Cardiac septum (tissue), 1 donor: ENCODE measurements at places on chromosomes 12 and 14. TPM values are rescaled to one million over a fixed set of nuclear protein-coding genes. Genes with fewer than 3 reads are reported as not detected.
A peak's percentile ranks its signal among the peaks of the same experiment; 100 is the strongest.

WNT5B gene
- total RNA-seq, result 0.43 TPM

VRTN gene
- not detected for total RNA-seq

GZMH gene
- 0.48 TPM for total RNA-seq

KLRG1 gene
- 3.1 TPM for total RNA-seq

SHMT2 gene
- total RNA-seq, result 38.8 TPM

GRIP1 gene
- total RNA-seq, result 0.81 TPM

GRCh38 chr12:11849757-11850504 lies 200.5 kb downstream of the ETV6 start:
- DNase-seq, result no peak

GRCh38 chr14:68414121-68414520 lies 378.7 kb downstream of the ZFP36L1 start:
- no peak for DNase-seq

DNA sequence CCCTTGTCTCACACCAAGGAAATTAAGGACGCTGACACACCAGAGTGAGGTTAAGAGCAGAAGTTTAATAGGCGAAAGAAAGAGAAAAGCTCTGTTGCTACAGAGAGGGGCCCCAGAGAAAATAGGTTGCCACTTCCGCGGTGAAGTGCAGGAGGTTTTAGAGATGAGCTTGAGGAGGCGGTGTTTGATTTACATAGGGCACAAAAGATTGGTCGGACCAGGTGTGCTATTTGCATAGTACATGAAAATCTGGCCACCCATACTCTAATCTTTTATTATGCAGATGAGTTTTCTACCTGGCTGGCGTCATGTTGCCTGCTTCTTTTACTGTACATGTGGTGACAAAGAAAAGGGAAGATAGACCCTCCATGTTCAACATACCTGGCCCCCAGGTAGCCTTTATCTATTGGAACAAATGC lies 23.3 kb upstream of the MYF6 start:
- DNase-seq, result no peak

- no peak for DNase-seq
Measured at GRCh38 chr14:44995196-44995595, 33.2 kb downstream of the TOGARAM1 start.

DNA sequence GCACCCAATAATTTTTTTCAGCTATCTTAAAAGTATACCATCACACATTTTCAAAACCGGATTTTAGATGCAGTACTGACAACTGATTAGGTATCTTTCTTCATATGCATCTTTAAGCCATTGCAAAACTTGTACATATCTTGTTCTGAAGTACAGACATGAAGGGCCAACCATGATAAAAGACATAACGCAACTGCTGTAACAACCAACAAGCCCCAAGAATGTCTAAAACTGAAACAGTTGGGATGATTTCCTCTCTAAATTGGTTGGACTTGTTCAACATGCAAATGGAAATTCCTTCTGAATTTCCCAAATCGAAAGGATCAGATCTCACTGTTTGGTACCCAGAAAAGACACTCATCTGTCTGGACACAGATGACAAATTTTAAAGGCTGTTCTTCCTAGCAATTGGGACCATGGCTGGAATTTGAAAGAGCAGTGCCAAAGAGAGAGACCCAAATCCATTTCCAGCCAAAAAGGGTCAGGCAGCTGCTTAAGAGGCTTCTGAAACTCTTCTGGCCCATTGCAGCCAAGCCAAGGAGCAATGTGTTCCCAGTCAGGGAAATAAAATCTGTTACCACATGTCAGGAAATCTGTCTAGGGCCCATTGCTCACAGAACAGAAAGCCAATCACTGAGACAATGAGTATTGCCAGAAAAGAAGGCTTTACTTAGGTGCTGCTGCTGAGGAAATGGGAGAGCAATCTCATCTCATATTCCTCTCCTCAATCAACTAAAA lies 1122.4 kb upstream of the USP15 start:
- DNase-seq, result no peak

- no peak for DNase-seq
Measured at GRCh38 chr12:60704171-60704914, 1108.5 kb downstream of the SLC16A7 start.

DNA sequence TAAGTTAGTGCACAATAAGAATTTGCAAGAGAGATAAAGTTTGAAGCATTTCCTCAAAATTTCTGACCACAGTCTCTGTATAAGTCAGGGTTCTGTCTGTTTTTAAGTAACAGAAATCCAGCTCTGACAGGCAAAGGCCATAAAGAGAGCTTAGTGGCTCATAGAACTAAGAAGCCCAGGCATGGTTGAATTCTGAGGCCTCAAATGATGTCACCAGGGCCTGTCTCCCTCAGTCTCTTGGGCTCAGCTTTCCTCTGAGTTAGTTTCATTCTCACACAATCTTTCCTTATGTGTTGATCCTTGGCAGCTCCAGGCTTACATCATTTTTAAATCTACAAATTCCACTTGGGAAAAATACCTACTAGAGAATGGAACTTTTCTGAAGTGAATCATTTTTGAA lies 173.4 kb upstream of the ATP2B1 start:
- DNase-seq, result no peak

GRCh38 chr14:86050757-86051156 lies 520.8 kb downstream of the FLRT2 start:
- DNase-seq, result no peak

- peak; percentile 81 for DNase-seq
Measured at GRCh38 chr12:57621497-57622292, 10.5 kb downstream of the ARHGEF25 start.

DNA sequence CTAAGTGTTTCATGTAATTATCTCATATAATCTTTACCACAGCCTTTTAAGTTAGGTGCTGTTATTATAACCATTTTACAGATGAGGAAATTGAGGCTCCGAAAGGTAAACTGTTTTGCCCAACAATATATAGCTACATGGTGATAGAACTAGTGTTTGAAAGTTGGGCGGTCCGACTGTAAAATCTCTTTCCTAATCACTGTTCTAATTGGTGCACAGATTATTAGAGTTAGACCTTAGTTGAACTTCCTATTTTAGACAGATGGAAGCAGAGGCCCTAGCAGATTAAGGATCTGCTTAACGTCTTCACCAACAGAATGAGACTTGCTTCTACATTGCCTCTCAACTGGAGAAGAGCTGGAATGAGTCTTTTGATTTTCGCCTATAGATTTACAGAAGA lies 30.0 kb upstream of the DUSP6 start:
- no peak for DNase-seq

DNA sequence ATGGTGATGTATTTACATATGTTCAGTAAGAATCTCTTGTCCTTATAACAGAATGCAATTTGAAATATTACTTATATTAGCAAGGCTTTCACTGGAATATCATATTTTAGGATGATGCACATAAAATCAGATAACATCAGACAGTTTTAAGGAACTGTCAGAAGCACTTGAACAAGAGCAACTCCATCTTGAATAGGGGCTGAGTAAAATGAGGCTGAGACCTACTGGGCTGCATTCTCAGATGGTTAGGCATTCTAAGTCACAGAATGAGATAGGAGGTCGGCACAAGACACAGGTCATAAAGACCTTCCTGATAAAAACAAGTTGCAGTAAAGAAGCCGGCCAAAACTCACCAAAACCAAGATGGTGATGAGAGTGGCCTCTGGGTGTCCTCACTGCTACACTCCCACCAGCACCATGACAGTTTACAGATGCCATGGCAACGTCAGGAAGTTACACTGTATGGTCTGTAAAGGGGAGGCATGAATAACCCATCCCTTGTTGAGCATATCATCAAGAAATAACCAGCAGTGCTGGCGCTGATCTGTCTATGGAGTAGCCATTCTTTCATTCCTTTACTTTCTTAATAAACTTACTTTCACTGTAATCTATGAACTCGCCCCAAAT lies 27.6 kb upstream of the ETV6 start:
- DNase-seq, result no peak

DNA sequence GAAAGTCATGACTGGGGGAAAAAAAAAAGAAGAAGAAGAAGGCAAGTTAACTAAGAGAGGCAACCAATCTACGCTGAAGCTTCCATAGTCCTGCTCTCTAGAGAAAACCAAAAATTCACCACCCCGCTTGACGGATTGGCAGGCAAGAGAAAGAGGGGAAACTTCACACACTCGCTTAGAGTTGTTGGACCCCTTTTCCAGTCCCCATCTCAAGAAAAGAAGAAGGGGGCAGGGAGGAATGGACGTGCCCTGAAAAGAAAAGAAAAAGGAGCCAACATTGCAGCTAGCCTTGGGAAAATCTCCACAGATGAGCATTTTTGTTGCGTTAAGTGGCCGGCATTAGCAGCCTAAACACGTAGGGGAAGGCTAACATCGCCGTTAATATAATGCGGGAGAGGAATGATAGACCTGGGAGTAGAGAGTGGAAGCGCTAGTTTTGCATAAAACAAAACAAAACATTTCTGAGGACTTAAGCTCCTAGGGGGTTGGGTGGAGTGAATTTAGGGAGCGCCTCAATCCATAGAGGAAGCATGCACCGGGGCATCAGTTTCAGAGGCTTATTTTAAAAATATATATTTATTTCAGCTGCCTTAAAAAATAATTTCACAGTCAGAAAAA lies 11.3 kb upstream of the FOXG1 start:
- no peak for DNase-seq

- no peak for DNase-seq
Measured at GRCh38 chr12:75579552-75579951, 68.1 kb upstream of the KRR1 start.

GRCh38 chr14:65186951-65187350 lies 84.6 kb upstream of the MAX start:
- no peak for DNase-seq

- no peak for DNase-seq
Measured at GRCh38 chr12:74286254-74286653, 251.4 kb upstream of the ATXN7L3B start.

DNA sequence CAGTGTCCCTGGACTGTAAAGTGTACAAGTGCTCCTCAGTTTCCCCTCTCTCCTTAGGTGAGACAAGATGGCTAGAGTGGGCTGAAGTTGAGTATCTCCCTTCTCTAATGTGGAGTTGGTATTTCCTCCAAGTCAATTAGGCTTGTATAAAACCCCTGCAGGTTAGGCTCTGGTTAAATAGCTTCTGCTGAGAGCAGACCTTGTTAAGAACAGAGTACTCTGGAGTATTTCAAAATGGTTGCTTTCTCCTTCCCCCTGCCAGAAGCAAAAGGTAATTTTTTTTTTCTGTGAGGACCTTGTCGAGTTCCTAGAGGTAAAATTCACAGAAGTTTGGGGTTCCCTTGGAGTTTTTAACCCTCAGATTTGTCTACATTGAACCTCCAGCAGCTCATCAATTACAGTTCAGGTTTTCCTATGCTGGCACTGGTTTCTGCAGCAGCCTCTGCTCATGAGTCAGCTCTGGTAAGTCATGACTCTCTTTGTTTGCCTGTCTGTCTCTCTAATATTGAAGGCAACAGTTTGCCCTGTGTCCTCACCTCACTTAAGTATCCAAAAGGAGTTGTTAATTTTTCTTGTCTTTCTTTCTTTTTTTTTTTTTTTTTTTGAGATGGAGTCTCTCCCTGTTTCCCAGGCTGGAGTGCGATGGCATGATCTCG lies 27.8 kb upstream of the GLIPR1 start:
- no peak for DNase-seq

DNA sequence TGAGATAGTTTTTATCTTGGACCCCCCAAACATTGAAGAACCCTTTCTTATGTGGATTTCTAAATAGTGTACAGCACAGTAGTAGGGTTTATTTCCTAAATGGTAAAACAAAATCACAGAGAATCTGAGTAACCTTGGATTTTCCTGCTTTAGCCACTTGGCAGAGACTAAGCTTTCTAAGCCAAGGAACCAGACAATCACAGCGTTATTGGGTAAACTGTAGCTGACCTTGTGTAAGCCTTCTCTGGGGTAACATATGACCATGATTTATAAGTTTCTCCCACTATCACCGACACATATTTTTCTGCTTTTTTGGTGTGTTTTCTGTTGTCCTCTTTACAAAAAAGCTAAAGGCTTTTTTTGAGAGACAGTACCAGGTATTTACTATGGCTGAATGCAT lies 136.3 kb upstream of the PZP start:
- no peak for DNase-seq

- DNase-seq, result no peak
Measured at GRCh38 chr14:99602054-99602787, 1.8 kb downstream of the CCDC85C start.

DNA sequence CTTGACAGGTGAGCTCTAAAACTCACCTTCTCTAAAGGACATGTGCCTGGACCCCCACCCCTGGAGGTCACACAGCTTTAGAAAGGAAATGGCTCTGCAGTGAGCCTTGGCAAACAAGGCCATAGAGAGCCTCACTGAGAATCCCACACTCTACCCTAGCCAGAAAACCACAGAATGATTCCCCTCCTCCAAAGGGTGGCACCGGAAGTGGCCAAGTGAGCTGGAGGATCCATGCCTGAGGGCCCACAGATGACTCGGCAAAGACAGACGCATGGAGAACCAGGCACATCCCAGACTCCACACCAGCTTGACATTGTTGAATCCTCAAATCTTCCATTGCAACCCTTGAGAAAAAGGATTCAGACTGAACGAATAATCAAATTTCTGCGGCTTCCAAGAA lies 54.2 kb upstream of the PTHLH start:
- no peak for DNase-seq

DNA sequence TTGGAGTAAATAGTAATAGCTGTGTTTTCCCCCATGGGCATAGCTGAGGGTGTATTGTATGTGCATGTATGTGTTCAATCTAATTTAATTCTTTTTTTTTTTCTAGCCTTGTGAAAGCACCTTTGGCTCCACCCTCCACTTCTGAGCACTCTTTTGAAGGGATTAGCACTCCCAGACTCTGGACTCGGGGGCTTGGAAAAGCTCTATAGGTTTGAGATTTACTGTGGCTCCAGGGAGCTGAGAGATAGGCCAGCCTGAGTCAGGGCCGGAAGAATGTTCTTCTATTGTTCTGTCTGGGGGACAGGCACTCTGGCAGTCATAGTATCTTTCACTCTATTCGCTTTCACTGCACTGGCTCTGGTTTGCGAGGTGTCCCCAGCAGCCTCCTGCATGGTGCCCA lies 540.0 kb upstream of the TBX3 start:
- no peak for DNase-seq

- no peak for DNase-seq
Measured at GRCh38 chr12:50188241-50188781, 21.1 kb upstream of the CERS5 start.
